ENCODE measurements at places on chromosomes 2 and 18.

DNA sequence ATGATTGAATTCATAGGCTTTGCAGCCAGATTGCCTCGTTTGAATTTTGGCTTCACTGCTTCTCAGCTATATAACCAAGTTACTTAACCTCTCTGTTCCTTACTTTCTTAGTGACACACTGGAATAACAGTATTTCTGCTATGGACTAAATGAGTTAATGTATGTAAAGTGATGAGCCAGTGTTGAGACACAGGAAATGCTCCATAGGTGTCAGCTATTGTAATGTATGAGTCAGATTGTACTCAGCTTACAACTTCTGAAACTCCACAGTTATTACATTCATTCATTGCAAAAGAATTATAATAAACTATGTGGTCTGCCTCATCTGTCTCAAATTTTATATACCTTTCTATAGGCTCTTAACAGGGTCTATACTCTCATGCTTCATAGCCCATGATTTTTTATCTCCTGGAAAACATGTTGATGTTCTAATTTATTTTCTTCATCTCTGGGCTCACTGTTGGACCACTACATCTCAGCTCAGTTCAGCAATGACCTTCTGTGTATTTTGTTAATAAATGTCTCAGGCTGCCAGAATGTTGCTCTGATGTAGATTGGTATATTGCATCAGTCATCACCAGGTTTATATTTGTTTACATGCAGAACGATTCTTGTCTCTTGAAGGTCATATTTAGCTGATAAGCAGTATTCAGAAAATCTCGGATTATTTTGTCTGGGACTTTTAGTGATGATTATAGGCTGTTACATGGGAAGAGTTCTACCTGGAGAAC is 76.2 kb downstream of the MAP3K20 start:
- no peak for DNase-seq

DNA sequence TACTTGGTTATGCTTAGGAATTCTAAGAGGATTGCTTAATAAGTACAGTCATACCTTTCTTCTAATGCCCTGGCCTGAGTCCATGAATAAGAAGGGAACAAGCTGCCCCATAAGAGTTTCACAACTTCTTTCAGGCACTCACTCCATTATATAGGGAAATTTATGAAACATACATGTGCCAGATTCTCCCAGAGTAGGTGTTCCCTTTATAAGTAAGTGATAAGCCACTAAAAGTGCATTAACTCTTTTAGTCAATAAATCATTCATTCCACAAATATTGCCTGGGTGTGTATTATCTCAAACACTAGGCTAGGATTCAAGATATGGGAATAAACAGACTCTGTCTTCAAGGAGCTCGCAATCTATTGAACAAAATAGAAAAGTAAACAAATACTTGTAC is 84.5 kb upstream of the RBBP8 start:
- no peak for DNase-seq

DNA sequence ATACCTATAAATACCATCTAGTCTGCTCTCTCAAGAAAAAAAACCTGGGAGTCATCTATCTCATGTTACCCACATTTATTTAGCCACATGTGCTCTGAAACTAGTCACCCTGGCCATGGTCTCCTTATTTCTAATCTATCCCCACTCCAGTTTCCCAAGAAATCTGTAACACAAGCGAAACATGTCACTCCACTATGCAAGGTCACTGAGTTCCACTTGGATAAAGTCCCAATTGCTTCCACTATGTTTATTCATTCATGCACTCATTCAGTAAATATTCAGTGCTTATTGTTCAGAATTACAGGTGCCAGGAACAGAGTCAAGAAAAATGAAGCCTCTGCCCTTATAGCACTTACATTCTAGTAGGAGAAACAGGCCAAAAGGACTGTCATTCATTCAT is 369.4 kb upstream of the CYRIA start:
- DNase-seq: no peak

- DNase-seq: no peak
Observed at GRCh38 chr2:149082079-149082478, 43.6 kb downstream of the LYPD6B start.

DNA sequence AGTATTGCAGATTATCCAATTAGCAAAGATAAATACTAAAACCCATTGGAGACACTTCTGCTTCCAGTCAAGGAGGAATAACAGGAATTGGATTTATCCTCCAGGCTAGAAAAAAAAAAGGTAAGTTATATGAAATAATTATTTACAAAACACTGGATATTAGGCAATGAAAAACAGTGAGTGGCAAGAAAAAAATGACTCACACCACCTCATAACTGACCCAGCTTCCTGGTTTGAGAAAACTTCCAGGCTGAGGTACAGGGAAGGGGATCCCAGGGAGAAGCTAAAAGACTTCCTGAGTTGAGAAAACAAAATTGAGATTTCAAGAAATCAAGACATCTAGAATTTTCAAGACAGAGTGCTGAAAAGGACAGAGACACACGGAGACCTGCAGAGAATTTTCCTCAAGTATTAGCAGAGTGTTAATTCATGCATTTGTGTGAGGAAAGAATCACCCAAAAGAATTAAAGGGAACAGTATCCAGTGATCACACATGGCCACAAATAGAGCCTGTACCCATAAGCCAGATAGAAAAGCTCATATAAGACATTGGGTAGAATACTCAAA is 17.4 kb downstream of the SRD5A2 start:
- no peak for DNase-seq

DNA sequence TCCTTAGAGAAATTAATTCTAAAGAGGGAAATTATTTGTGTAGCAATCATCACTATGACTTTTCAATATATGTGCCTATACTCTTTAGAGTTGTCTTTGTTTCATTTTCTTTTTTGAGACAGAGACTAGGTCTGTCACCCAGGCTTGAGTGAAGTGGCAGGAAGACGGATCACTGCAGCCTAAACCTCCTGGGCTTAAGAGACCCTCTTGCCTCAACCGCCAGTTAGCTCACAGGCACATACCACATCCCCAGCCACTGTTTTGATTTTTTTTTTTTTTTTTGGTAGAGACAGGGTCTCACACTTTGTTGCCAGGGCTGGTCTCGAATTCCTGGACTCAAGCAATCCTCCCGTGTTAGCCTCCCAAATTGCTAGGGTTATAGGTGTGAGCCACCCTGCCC is 12.4 kb downstream of the YWHAQ start:
- no peak for DNase-seq

DNA sequence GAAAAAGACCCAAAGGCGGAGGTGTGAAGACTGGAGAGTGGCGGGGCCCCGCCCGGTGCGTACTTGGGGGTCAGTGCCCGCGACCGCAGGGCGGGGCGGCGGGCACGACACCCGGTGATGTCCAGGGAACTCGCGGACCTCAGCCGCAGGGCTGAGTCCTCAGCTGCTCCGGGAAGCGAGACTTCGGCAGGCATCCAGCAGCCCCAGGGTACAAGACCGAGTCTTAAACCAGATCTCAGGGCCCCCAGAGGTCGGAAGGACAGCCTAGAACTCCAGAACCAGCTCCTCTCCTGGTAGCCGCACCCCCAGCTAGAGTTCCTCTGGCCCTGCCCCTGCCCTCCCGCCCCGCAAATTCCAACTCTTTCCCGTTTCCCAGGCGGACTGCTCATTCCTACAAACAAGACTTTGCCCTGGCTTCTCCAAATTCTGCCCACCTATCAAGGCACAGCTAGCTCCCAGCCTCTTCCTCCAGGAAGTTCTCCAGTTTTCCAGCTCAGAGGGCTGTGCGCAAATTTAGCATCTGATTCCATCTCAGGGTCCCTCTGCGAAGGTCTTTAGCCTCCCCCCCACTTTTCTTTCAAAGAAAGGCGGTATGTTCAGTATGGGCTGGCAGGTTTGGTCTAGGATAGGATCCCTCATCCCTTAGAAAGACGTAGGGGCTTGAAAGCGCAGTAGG is 26.0 kb upstream of the NOTO start:
- no peak for DNase-seq

DNA sequence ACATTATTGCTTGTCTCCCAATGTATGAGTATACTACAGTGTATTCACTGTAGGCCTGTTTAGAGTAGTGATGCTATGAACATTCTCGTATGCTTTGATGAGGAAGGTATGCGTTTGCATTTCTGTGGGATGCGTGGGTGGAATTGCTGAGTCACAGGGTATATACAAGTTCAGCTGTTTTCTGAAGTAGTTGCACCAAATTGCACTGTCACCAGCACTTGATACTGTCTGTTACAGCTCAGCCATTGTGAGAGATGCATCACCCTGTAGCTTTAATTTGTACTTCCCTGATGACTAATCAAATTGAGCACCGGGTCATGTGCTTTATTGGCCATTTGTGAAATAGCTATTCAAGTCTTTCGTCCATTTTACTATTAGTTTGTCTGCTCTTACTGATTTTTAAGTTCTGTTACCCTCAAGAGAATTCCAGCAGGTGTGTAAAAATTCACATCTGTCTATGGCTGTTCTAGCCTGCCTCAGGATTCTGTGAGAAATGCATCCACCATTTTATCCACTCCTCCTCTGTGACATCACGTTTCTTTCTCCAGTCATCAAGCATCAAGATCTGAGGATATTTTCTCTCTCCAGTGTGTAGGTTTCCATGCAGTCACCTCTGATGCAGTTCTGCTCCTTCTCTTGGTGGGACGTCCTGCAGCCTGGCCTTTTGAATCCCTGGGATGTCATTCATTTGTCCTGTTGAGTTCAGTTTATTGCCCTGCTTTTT is 72.5 kb downstream of the DGKD start:
- no peak for DNase-seq

- no peak for DNase-seq
Observed at GRCh38 chr2:3320910-3321605, 56.6 kb downstream of the EIPR1 start.

DNA sequence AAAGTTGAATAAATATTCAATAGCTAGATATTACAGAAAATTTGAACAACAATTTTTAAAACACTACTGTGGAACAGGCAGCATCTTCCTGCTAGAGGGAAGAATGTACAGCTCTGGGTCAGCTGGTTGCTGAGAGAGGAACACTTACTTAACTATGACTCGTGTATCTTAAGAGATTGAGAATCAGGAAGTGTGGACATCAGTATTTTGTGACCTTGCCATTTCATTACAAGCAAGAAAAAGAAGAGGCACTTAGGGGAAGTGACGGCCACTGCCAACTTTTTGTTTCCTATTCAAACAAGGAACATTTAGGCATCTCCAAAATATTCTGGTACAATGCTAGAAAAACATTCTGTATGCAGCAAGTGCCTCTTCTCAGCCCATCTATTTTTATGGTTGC is 45.9 kb downstream of the ITPRID2 start:
- DNase-seq: no peak

DNA sequence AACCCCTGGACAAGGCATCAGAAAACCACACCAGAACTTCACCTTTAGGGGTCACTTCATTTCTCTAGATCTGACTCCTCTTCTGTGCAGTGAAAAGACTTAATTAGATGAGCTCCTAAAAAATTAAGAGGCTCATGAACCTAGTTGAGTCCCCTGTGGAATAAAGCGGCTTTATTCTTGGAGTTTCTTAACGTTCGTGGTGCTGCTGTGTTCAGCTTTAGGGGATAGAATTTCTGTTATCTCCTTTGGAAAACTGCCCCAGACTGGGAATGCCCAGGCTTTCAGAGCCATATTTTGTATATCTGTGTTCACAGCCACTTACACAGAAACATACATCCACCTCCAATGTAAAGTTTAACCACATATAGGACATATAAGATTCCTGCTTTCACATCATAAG is 165.8 kb downstream of the ANTXR1 start:
- DNase-seq: no peak

DNA sequence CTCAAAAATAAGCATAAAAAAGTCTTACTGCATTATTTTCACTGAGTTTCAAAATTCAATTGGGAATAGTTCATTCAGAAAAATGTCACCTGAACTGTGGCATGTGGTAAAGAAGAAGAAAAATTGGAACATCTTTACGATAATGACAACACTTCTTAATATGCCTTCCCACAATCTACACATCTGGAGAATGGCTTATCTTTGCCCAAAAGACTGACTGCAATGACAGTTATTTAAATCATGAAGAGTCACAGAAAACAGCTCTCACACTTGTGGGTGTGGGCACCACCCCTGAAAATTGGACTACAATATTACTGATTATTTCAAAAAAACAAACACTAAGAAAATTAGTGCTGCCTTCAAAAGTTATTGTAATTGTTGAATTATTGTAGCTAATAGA is 152.3 kb downstream of the USP34 start:
- no peak for DNase-seq

GRCh38 chr2:125386074-125386473 is 1269.9 kb upstream of the GYPC start:
- DNase-seq: no peak

DNA sequence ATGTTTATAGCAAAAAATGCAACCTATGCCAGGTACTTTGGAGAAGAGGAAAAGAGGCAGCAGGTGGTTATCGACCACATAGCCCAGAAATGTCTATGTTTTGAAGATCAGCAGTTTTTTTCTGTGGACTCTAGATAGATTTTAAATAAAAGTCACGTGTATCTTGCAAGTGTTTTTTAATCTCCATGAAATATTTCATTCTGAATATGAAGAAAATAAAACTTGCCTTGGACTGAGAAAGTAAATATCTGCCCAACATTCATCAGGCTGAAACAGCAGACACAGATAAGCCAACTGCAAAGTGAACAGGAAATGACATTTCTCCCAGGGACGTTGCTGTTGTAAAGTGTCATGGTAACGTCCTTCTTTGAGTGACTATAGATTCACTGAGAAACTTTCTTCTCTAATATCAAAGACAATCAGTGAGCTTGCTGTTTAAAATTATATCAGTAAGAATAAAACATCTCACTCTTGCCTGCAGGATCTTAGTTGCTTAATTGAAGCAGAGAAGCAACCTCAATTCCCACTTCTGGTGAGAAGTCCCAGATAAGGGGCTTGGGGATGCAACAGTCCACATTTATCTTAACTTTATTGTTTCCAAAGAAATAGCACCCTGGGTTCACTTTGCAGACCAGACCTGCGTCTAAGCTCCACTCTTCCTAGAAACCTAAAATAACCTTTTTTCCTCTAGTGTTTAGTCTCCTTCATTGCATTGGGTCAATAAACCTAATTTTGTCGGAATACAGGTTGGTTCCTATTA is 6.3 kb downstream of the MYOM1 start:
- no peak for DNase-seq

DNA sequence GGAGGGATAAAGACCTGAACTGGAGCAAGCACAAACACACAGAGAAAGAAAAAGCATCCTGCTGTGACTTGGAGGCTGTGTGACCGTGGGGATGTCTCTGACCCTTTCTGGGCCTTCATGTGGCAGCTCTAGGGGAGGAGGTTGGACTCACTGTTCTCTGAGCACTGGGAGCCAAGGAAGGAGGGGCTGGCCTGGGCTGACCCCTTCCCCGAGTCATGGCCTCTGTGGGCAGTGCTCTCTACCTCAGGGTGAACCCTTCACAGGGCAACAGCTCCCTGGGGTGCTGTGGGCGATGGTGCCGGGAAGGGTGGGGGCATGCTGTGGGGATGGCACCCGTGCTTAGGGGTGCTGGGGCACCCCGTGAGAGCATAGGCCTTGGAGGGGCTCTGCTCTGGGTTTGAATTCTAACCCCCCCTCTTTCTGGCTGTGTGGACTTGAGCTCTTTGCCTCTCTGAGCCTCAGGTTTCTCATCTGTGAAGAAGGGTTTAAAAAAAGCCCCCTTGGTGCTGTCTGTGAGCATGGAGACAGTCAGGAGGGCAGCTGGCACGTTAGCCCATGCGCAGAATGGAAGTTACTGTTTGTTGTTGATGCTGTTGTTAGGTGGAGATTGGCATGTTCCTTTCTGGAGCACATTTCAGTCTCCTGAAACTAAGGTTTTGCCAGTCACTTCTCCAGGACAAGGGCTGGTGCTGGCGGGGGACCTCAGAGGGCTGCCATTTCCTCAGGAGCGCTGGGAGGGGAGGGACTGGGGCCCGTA is 700 bp downstream of the TOGARAM2 start:
- DNase-seq: no peak

- DNase-seq: no peak
Observed at GRCh38 chr18:21684731-21685130, 19.8 kb downstream of the ABHD3 start.

Measured in stimulated activated CD8-positive, alpha-beta memory T cell treated with anti-CD3 and anti-CD28 coated beads, Interleukin-15, amount 100 ng/mL, for 1 hour (primary cell).